ENCODE measurements at places on chromosomes 7 and 10.

GRCh38 chr7:143181349-143181748 is 1.9 kb upstream of the TAS2R39 start:
- no peak for DNase-seq

DNA sequence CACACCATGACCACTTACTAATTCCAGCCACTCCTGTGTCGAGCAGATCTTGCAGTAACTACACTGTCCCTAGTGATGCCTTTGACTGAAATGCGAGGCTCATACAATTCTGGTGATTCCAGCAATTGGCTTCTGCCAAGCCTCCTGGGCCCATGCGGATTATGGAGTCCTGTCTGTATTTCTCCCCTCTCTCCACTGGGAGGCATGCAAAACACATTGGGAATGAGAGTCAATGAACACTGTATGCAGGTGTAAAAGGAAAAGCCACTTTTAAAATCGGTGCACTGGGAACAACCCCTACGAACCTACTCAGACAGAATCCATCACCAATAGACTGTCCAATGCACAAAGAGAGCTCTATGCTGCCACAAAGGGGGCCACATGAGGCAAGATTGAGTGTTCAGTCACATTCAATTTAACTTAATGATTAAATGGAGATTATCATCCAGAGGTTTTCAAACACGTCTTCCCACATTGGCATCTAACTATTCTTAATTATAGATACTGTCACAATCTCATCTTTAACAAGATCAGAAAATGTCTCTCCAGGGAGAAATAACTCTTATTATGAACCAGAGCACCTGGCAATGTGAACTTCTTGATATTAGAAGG is 550.6 kb downstream of the GLRX3 start:
- no peak for DNase-seq

DNA sequence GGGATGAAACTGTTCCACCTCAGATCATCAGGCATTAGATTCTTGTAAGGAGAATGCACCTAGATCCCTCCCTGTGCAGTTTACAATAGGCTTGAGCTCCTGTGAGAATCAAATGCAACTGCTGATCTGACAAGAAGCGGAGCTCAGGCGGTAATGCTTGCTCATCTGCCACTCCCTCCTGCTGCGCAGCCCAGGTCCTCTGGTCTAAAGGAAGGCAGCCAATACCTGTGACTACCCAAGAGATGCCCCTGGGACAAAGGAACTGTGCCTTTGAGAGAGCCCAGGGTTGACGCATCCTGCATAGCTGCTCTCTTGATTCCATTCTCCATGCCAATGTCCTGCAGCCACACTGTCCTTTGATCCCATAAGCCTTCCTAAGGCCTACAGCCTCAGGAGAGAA is 73.1 kb downstream of the ADCYAP1R1 start:
- no peak for DNase-seq

DNA sequence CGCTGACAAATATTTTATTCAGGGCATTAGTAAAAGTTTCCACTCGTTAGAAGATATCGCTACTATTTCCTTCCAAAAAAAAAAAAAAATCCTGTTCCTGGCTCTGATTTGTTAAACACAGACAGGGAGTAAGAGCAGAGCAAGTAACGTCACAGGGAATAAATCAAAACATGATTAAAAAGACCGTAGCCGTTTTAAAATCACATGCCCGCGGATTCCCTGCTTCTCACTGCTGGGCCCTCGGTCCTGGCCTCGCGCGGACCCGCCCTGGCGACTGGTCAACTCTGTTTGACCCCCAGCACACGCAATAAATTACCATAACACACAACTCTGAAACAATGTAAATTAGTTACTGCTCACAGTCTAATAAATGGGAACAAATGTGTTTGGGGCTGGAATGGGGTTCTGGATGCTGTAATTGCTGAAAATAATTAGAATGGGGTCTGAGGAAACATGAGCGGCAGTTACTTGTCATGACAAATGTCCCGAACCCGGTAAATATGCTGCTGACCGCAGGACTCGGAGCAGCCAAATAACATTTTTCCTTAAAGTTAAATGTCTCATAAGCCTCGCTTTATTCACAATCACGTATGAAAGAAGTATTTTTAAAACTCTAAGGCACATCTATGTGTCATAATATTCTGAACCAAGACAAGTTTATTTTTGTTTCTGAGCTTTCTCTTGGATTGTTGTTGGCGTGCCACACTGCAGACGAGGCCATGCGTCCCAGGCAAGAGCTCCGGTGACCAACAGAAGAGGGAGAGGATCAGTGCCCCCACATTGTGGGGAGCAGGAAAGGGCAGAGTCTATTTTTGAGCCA is 17.9 kb downstream of the EBF3 start:
- no peak for DNase-seq

DNA sequence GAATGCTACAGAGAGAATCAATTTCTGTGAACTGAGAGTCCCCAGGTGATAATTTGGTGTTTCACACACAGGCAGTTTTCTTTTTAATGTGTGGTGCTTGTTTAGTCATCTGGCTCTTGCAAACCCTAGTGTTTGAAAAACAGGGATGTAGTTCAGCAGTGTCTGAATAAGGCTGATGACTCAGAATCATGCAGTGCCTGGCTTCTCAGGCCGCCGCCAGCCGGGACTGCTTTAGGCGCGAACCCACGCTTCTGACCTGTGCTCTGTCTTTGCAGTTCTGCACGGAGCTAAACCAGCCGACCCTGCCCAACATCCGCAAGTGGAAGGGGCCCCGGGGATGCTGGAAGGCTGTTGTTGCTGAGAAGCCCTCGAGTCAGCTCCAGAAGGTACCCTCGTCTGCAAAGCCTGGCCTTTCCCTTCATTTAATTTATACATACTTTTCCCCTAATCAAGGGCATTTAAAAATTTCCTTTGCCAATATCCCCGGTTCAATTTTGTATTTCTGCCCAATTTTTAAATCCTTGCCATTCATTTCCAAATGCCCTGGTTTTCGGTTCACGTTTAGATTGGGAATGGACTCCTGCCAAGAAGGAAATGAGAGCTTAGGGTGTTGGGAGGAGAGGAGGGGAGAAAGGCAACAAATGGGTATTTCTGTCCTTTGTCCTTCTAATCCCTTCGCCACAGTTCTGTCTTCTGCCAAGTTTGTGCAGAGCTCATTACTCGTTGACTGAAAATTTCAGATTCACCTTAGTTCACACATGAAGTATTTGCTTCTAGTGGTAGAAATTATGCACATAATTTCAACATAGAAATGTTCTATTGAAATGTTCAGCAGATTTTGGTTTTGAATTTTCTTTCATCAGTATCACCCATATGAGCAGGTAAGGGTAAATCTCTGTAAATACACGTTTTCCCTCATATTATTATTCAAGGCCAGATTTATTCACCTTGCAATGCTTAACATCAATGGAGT is 108.5 kb upstream of the ANLN start:
- DNase-seq = peak; percentile 92

DNA sequence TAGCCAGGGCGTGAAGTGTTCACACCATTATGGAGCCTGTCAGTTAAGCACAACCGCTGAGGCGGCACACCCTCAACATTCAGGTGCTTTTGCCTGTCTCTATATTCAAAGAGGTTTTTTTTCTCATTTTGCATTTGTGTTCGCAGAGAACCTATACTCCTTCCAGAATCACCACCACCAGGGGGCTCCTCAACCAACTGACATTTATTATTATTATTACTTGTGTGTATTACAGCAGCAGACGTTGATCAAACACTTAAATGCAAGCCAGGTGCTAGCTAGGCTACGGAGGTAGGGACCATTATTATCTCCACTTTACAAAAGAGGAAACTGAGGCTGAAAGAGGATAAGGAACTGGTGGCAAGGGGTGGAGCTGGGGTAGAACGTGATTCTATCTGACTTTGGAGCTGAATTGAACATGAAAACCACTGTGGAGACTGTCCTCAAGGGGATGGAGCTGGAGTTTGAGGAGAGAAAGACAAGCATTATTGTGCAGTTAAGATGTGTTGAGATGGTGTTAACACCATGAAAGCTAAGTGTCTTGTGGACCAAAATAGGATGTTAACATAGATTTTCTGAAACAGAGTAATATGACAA is 133.8 kb upstream of the PLXNA4 start:
- peak; percentile 39 for DNase-seq

DNA sequence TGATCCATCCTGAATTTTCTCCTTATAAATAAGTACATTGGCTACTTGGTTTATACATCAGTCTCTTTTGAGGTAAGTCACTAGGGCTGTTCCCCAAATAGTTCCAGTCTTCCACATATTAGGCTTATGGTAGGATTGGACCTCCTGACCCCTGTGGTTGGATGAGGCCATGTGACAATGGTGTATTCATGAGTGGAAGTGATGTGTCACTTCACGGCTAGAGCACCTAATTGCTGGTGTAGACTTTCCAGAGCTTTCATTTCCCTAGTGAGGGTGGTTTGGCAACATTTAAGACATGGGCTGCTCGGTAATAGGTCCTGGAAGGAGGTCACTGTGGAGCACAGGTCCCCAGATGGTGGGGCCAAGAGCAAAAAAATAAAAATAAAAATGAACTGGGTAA is 141.2 kb upstream of the ABCB5 start:
- DNase-seq = peak; percentile 87

All from suppressor macrophage treated with lipopolysaccharide for 4 hours (primary cell).